Transverse colon (tissue), 4 donors: ENCODE measurements at places on chromosomes 12 and 14. TPM values are rescaled to one million over a fixed set of nuclear protein-coding genes. Genes with fewer than 3 reads are reported as not detected.

TUBA1B gene
- 219 TPM for total RNA-seq

MLXIP gene
- 302 TPM for total RNA-seq

PPP1R36 gene
- total RNA-seq = 2.4 TPM

PPP2R3C gene
- total RNA-seq = 13.5 TPM

OTUB2 gene
- 2.7 TPM for total RNA-seq

CAPZA3 gene
- total RNA-seq = not detected

NKX2-1 gene
- total RNA-seq = not detected

CLEC4C gene
- not detected for total RNA-seq

CCDC196 gene
- total RNA-seq = not detected

SERPINA12 gene
- not detected for total RNA-seq

CDK17 gene
- total RNA-seq = 32.5 TPM

KRT82 gene
- total RNA-seq = not detected

- no peak for DNase-seq
These were observed 254.6 kb downstream of the FBXL14 start for GRCh38 chr12:1339618-1340319.

GRCh38 chr12:23909551-23909950 lies 39.9 kb downstream of the SOX5 start:
- DNase-seq = no peak

GRCh38 chr12:73390261-73390660 lies 1118.1 kb downstream of the TRHDE start:
- no peak for DNase-seq

- DNase-seq = no peak
These were observed 4.8 kb downstream of the SLC39A2 start for GRCh38 chr14:21003788-21004346.

GRCh38 chr12:20345866-20346265 lies 22.5 kb upstream of the PDE3A start:
- no peak for DNase-seq

DNA sequence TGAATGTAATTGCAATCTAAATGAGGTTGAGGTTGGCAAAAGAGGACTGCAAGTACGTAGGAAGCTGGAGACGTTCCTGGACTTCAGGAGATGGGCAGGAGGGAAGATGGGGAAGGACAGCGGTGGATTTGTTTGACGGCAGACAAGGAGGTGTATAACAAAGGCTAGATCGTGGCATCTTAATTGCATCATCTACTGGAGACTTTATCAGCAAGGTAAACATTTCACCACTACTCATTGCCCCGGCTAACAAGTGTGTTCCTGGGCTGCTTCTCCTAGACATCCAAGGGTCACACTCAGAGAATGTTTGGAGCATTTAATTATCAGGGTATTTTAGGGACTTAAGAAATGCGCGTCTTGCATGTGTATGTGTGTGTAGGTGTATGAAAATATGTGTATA lies 128.5 kb downstream of the KCNK10 start:
- no peak for DNase-seq

DNA sequence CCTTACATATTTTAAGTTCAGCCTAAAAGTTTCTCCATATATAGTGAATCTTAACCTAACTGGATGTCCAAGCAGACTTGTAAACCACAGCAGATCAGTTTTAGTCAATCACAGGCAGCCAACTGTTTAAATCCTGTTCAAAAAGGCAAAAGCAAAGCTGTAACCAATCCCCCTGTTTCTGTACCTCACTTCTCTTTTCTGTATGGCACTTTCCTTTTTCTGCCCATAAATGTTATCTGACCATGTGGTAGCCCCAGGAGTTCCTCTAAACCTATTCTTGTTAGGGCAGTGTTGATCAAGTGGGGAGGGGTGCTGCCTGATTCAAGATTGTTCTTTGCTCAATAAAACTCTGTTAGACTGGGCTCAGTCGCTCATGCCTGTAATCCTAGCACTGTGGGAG lies 8.5 kb upstream of the DACT1 start:
- no peak for DNase-seq

DNA sequence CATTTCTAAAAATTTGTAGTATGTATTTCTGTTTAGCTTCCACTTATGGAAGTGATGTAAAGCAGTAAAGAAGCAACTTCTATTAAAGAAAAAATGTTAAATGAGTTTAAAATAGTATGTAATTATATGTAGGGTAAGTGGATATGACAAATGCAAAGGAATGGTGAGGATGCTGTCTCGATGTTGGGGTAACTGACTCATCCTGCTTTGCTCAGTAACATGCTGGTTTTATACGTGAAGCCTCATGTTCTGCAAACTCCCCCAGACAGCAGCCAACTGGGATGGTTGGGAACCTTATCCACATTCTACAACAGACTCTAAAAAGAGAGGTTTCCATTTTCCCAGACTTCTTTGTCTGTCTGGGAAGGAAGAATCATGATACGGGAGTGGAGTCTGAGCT lies 1006.4 kb upstream of the TMEM132C start:
- no peak for DNase-seq

GRCh38 chr14:61542848-61543790 lies 152.2 kb upstream of the HIF1A start:
- DNase-seq = no peak

DNA sequence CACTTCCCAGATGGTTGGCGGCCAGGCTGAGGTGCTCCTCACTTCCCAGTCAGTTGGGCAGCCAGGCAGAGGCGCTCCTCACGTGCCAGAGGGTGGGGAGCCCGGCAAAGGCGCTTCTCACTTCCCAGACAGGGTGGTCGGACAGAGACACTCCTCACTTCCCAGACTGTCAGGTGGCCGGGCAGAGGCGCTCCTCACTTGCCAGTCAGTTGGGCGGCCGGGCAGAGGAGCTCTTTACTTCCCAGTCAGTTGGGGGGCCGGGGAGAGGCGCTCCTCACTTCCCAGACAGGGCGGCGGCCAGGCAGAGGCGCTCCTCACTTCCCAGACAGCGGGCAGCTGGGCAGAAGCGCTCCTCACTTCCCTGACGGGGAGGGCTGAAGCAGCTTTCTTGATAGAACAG lies 143.0 kb upstream of the ARID2 start:
- peak; percentile 18 for DNase-seq

- DNase-seq = no peak
These were observed 132.5 kb downstream of the KTN1 start for GRCh38 chr14:55712491-55712890.

GRCh38 chr14:106605548-106606448 lies 1079.4 kb downstream of the TMEM121 start:
- peak; percentile 65 for DNase-seq

DNA sequence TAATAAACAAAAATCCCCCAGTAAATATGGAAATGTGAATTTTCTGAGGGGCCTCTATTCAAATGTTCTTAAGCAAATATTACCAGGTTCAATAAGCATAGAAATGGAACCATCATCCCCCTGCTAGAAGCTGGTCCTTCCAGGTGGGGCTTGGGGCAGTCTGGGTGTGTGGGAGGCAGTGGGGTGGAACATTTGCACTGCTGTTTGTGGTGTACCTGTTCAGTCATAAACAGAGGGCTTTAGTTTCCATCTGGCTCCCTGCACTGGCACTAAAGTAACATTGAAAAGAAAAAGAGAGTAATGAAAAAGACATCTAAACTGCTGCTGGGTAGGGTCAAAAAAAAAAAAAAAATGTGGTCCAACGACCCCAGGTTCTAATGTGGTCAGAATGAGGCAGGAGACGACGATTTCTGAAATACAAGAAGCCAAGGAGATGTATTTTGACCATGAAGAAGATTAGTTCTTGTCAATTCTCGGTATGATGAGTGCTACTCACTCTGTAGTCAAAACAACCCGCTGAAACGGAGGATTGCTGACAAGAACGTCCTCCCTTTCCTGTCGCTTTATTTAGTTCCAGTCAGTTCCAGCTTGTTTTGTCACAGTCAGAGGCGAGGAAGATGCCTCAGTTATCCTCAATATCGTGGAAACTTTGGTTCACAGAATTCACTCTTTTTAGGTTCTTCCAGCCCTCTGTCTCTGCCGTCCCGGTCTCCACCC lies 44.2 kb upstream of the MANSC4 start:
- DNase-seq = no peak

GRCh38 chr12:60760965-60761364 lies 1165.1 kb downstream of the SLC16A7 start:
- no peak for DNase-seq

DNA sequence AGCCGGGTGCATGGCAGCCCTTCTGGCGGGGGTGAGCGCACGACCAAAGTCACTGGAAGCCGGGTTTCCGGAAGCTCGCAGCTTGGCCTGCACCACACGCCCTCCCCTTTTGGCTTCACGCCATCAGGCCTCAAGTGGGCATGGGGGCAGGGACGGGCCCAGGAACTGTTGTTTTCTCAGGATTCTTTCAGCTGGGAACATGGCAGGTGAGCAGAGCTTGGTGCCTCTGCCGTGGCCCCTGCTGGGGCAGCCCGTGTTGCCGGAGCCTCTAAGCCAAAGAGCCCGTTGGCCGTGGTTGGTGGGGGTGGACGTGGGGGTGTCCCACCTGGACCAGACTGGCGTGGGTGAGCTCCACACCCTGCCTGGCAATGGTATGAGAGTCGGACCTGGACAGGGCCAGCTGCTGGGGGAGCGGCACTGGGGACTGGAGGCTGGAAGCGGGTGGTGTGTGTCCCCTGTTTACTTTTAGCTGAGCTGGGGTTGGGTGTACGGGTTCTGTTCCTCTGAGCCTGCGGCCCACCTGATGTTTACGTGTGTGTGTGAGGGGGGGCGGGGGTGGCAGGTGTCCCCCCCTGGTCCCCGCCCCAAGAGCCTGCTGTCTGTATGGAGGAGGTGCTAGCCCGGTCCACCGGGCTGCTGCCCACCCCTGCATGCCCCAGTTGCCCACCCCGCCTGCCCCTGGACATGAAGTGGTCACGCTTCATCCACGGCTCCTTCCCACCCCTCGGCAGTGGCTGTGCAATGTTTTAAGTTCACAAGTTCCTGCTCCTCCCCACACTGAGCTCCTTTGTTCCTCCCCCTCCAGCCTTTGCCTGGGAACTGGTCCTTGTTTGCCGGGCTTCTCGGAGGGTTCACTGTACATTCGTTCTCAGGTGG lies 28.7 kb upstream of the PLD4 start:
- peak; percentile 11 for DNase-seq

- DNase-seq = no peak
These were observed 498.3 kb upstream of the NOVA1 start for GRCh38 chr14:27096091-27096490.

DNA sequence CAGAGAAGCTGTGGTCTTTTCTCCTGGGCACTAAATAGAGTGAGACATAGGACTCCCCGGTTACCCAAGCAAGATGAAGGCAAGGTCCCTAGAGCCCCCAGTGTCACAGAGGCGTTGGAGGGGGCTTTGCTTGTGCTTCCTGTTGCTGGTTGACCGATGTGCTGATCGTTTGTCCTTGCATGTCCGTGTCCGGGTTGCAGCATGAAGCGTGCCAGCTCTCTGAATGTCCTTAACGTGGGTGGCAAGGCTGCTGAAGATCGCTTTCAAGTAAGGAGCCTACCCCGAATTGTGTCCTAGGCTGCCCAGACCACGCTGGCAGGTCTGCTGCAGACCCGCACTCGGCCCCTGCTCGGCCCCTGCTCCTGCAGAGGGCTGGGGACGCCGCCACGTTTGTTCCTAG lies 23.1 kb downstream of the XRCC3 start:
- DNase-seq = no peak

- DNase-seq = no peak
These were observed 37.9 kb downstream of the CYP46A1 start for GRCh38 chr14:99721792-99722516.

- DNase-seq = no peak
These were observed 22.8 kb downstream of the ANO2 start for GRCh38 chr12:5921966-5922899.

DNA sequence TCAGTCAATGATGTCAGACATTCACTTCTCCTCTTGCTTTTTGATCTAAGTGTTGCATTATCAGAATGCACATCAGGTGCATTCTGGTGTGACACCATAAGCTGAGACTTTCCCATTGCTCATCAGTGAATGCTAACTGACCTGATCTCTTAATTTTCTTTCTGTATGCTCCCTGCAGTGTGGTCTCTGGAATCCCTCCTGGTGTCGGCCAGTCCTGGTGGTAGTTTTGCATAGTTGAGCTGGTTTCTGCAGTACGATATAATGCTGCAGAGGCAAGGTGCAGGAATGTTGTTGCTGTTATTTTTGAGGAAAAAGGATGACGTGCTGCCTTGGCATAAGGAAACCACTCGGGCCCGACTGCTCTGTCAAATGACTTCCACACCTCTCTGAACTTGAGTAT lies 11.0 kb upstream of the SRP54 start:
- no peak for DNase-seq

DNA sequence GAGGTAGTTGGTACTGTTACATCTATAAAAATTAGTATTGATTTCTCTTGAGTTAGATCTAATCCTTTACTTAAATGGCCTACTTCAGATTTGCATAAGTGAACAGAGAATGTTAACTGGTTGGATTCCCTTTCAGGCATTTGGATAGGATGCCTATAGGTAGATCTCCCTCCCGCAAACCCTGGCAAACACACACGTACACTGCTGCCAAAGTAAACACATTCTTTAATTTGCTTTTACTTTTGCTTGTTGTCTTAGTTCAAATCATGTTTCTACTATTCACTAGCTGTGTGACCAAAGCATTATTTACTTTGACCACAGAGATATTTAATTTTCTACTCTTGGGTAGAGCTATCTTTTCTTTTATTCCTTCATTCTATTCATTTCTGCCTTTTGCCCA lies 936.1 kb upstream of the FBXO33 start:
- no peak for DNase-seq

GRCh38 chr12:69840727-69841126 lies 15.7 kb downstream of the MYRFL start:
- DNase-seq = no peak

GRCh38 chr12:131223791-131224225 lies 270.1 kb downstream of the ADGRD1 start:
- DNase-seq = no peak

GRCh38 chr12:45981075-45981837 lies 9.1 kb downstream of the SCAF11 start:
- no peak for DNase-seq

DNA sequence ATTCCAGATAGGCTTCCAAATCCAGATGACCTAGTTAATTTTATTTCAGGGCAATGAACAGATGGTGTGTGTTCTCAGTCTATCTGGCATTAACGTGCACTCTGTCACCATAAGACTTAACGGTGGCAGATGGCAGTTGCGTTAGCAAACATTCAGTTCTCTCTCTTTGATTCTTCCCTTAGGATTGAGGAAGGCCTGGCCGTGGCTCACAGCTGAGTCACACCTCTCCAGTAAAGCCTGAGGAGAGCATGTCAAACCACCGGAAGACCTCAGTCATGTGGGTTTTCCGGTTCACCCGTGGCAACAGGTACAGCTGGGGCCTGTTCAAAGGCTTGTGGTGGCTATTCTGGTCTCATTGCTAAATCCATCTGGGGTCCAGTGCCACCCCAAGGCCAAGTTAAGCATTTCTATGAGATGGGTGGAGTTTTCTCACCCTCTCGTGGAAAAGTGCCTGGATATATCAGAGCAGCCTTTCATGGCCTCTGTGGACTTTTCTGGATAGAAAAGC lies 545.1 kb upstream of the ATP2B1 start:
- DNase-seq = peak; percentile 75

- no peak for DNase-seq
These were observed 460.1 kb downstream of the MED13L start for GRCh38 chr12:115817389-115817788.

GRCh38 chr14:104778694-104779331 lies 16.7 kb downstream of the AKT1 start:
- DNase-seq = no peak

GRCh38 chr14:86013641-86014040 lies 483.7 kb downstream of the FLRT2 start:
- DNase-seq = no peak
